ENCODE measurements at places on chromosomes 3 and 15.

DNA sequence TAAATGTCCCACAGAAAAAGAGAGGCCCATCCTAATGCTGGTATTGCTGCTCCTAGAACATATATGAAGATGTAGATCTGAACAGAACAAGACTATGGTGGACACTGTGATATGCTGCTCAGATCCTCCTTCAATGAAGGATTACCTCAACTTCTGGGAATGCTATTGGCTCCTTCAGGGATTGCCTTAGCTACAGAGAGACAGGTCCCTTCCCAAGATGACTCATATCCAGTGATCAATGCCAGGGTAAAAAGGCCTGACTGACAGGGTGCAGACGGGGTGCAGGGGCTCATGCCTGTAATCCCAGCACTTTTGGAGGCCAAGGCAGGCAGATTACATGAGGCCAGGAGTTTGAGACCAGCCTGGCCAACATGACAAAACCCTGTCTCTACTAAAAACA is 20.5 kb upstream of the STAG1 start:
- DNase-seq = no peak

DNA sequence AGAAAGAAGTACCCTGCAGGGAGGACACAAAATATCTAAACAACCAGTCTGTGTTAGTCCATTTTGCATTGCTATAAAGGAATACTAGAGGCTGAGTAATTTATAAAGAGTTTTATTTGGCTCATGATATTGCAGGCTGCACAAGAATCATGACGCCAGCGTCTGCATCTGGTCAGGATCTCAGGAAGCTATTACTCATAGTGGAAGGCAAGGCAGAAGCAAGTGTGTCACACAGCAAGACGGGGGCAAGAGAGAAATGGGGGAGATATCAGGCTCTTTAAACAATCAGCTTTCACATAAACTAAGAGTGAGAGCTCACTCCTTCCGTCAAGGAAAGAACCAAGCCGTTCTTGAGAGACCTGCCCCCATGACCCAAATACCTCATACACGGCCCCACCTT is 614.8 kb downstream of the ZIC1 start:
- DNase-seq = no peak

GRCh38 chr3:63037116-63037515 is 161.9 kb upstream of the CADPS start:
- no peak for DNase-seq

- DNase-seq = no peak
These were observed 254.2 kb downstream of the TUSC7 start for GRCh38 chr3:116963802-116964201.

DNA sequence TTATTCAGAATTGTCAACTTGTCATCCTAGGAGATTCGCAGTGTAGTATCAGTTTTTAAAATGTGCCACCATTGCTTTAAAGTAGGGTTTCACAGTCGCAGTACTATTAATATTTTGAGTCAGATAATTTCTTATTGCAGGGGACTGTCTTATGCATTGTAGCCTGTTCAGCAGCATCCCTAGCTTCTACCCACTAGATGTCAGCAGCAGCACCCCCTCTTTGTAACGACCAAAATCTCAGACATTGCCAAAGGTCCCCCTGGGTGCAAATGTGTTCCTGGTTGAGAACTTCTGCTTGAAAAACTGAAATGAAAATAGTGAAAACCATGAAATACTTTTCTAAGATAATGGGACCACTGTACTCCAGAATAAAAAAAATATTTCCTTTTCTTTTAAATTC is 474.8 kb downstream of the CNTN3 start:
- peak; percentile 11 for DNase-seq

GRCh38 chr15:70154718-70155347 is 57.1 kb upstream of the TLE3 start:
- DNase-seq = no peak

Measured in WTC11 (cell line).